ENCODE measurements at places on chromosomes 7 and 10.

GRCh38 chr10:4070184-4070583, 285.2 kb upstream of the KLF6 start:
- DNase-seq, result no peak

GRCh38 chr7:71843676-71844075, 568.5 kb downstream of the CALN1 start:
- DNase-seq, result no peak

- no peak for DNase-seq
These were observed 33.9 kb downstream of the AKR1C8 start for GRCh38 chr10:5151076-5151475.

DNA sequence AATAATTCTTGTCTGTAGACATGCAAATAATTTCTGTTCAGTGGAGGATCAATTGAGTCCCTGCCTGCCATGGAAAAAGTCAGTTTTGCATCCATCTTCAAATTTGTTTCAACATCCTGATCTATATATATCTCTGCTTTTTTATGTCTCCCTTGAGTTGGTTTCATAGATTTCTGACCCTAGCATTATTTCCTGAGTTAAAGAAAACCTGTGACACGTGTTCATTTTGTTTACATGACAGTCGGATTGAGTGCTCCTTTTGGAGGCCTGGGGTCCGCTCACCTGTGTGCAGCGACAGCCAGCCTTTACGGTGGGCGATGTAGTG, 674 bp downstream of the MRPS24 start:
- DNase-seq, result no peak

Measured in stromal cell of bone marrow (primary cell).